Stimulated activated CD4-positive, alpha-beta T cell treated with anti-CD3 and anti-CD28 coated beads, Interleukin-4, amount 100 ng/mL, for 1 hour (primary cell): ENCODE measurements at places on chromosomes 4 and X.

- no peak for DNase-seq
These were observed 93.8 kb downstream of the TBL1X start for GRCh38 chrX:9558615-9559014.

DNA sequence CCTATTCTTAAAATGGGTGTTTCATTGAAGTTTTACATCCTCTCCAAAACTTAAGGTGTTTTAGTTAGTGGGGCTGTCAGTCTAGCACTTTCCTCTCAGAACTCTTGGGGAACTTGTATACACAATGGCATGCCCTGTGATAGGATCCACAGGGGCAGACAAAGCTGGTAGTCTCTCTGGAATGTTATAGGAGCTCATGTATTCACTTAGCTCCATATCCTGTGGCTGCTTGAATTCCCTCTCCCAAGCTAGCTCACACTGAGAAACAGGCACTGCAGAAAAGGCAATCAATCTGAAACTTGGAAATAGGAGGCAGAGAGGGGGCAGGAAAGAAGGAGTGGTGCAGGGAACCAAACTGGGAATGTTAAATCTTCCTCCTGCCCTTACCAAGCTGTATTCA, 26.3 kb upstream of the ARMCX2 start:
- no peak for DNase-seq

GRCh38 chr4:76654084-76654483, 219.1 kb downstream of the SHROOM3 start:
- no peak for DNase-seq

GRCh38 chr4:39435659-39436563, 22.8 kb downstream of the RPL9 start:
- no peak for DNase-seq

DNA sequence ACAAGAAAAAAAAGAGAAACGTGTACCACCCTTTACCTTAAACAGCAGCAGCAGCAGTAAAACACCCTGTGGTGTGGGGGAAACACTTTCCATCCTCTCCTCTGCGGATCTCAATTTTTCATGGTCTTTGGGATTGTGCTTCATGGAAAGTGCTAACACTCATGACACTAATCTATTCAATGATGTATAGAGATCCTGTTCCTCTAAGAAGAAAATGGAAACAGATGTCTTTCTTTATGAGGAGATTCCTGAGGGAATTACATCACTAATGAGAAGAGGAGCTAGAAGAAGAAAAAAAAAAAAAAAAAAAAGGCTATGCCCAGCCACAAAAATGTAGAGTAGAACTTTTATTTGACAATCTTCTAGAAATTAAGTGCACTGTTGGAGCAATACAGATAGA, 62.9 kb upstream of the NDST3 start:
- DNase-seq: no peak

DNA sequence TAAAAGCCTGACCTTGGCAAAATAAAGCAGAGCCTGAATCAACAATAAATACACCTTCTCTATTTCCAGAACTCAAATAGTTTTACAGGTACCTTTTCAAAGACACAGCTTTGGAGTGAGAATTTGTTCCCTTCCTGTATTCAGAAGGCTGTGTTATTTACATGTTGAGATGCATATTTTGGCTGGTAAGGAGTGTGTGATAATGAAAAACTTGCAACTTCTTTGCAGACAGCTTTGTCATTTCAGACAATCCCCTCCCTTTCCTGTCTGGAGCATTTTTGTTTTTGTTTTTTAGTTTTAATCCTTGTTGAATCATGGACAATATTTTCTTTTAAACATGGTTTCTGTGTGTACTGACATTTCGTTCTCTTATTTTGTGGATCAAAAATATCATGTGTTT, 493.8 kb downstream of the FAT4 start:
- no peak for DNase-seq

DNA sequence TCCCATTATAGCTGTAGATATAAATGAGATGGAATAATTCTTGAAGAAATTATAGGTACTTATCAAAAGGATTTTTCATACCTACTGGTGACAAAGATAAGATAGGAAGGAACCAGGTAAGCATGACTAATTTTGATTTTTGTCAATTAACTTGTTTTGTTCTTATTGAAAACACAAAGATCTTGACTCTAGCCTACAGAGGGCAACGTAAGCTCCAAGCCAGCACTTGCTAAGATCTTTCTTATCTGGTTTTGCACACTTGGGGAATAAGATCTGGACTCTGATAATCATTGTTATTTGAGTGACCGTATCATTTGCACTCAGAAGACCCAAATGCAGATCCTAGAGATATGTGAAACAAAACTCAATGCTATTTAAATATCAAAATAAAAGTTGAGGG, 223.4 kb downstream of the VEGFC start:
- DNase-seq: no peak

- DNase-seq: no peak
These were observed 105.4 kb upstream of the TLL1 start for GRCh38 chr4:165767671-165768070.

DNA sequence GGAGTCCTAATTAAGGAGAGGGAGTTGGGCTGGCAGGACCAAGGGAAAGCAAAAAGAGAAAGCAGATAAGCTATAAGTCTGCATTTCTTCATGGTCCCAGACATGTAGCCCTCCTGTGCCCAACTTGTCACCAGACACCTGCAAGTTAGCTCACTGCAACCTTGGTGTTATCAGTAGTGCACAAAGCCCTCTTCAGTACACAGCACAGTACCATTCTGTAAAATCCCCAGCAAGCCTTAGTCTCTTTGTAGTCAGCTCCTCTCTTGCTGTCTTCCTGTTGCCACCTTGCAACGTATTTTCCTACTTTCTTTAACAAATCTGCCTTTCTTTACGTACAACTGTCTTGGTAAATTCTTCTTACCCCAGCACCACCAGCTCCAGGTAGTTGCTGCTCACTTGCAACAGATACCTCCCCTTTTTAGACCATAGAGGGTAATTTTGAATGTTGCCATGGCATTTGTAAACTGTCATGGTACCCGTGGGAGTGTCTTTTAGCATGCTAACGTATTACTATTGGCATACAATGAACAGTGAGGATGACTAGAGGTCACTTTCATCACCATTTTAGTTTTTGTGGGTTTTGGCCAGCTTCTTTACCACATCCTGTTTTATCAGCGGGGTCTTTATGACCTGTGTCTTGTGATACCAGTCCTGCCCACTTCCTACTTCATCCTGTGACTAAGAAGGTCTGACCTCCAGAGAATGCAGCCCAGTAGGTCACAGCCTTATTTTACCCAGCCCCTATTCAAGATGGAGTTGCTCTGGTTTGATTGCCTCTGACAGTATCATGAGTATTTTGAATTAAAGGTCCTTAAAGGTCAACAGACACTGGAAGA, 28.3 kb upstream of the AP1S2 start:
- DNase-seq: no peak

GRCh38 chr4:42845586-42845985, 46.9 kb upstream of the GRXCR1 start:
- no peak for DNase-seq

GRCh38 chr4:158130204-158130603, 42.6 kb downstream of the GASK1B start:
- DNase-seq: no peak

DNA sequence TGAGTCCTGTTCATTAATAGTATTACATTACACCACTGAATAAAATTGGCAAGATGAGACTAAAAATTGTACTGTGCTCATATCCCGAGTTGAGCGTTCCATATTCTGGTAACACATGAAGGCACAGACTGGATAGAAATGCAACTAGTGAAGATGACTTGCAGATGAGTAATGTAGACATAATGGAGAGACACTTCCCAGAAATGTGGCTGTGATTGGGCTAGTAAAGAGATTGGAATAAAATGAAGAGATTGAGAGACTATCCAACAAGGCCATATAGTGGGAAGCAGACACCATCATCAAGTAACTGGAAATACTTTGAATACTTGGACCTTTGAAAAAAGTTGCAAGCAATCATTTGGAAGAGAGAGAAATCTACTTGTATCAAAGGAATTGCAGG, 77.3 kb downstream of the DCAF8L1 start:
- DNase-seq: no peak

DNA sequence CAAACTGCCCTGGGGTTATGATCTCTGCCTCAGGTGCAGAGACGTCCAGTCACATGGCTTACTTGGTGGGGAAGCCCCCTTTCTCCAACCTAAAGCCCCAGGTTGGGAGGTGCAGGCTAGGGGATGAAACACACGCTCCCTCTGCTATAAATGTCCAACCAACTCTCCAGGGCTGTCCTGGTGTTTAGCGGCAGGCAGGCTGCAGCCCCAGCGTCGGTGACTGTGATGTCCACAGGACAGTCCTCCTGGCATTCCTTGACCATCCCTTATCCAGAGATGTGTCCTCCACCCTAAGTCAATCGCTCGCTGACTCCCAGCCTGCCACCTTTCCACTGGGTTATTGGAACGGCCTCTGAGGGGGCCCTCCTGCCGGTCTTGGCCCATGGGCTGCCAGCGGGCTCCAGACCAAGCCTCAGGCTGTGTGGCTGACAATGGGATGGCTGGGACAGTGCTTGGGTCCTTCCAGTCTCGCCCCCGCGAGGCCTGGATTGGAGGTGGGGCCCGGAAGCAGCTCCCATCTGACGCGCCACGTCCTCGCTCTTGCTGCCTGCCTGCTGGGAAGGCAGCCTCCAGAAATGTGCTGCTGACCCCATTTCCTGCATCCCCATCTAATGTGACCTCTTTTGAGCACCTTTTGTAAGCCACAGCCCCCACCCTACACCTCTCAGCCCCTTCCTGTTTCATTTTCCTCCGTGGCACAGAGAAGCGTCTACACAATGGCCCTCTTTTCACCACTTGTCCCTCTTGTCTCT, 60.8 kb upstream of the ADRA2C start:
- DNase-seq: no peak

- DNase-seq: no peak
These were observed 7.1 kb upstream of the RGS12 start for GRCh38 chr4:3285558-3286334.

DNA sequence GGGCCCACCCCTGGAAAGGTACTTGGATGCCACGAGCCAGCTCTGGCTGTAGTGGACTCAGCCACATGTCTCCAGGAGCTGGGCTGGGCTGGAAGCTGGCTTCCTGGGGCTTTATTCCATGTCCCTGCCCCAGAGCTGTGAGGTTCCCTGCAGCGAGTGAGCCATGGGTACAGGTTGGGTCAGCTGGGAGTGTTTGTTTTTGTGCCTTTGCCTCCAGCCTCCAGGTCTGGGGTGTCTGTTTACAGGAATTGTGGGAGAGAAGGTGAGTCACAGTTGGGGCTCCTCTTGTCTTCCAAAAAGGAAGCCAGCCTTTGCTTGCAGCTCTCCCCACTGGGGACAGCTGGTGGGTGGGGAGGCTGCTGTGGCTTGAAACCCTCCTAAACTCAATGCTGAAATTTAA, 21.5 kb downstream of the SORCS2 start:
- no peak for DNase-seq

- no peak for DNase-seq
These were observed 56.0 kb downstream of the MAGEB10 start for GRCh38 chrX:27863809-27864208.

- DNase-seq: peak; percentile 81
These were observed 1.6 kb upstream of the IDUA start for GRCh38 chr4:985123-985830.

DNA sequence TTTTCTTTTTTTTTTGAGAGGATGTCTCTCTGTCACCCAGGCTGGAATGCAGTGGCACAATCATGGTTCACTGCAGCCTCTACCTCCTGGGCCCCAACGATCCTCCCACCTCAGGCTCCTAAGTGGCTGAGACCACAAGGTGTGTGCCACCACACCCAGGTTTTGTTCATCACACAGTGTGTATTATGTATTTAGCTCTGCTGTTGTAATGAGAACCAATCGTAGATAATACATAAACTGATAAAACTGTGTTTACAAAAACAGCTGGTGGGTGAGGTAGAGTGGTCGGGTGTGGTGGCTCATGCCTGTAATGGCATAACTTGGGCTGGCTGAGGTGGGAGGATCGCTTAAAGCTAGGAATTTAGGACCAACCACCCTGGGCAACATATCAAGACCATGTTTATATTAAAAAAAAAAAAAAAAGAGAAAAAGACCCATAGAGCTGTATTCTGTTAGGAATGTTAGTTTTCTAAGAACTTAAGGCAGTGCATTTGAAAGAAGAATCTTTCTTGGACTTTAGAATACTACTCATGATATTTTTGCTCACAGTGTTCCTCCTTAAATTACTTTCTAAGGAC, 34.9 kb downstream of the POLR2B start:
- no peak for DNase-seq

DNA sequence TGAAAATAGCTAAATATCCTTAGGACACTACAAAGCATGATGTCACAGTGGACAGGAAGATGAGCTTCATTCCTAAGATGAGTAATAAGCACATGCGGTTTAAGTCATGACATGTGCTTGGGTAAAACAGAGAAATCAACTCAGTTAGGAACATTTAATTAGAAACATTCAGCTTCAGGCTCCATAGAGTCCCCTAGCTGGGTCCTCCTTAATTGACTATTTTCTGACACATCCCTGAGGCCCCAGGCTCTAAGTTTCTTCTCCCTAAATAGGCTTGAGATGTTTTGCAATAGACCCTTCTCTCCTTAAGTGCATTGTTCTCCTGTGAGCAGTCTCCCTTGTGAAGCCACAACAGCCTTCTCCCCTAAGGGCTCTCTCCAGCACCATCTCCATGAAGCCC, 70.4 kb upstream of the ANXA3 start:
- DNase-seq: no peak

DNA sequence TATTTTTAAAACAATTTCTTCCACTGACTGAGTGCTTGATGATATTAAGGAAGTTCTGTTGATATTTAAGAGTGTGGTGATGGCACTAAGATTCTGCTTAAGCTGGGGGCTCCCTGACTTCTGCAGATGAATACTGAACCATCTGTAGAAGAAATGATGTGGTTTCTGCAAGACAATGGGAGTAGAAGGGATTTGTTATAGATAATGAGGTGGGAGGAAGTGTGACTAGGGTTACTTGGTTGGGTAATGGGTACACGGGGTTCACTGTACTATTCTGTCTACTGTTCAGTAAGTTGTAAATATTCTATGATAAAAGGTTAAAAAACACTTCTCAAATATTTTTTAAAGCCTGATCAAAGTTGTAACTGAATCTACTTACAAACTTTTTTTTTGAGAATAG, 60.9 kb upstream of the TXK start:
- no peak for DNase-seq

GRCh38 chr4:159266981-159267868, 164.3 kb downstream of the RAPGEF2 start:
- DNase-seq: no peak

DNA sequence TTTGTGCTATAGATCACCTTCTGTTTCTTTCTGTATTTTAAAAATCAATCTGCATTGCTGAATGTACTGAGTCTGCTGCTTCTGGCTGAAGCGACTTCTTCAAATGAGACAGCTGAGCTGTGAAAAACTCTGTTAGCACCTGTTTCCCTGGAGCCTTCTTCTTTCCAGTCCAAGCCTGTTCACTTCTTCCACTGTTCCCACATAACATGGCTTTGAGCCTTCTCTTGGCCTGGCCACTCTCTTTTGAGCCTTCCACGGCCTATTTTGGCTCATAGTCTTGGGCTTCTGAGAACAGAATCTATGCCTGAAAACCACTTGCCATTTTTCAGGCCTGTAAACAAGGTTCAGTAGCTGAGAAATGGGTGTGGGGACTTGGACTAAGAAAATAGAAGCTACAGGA, 132.9 kb upstream of the IGFBP7 start:
- DNase-seq: no peak

GRCh38 chr4:151671541-151672059, 89.2 kb downstream of the GATB start:
- no peak for DNase-seq

GRCh38 chr4:13980317-13981310, 353.1 kb upstream of the BOD1L1 start:
- no peak for DNase-seq
